ENCODE measurements at places on chromosomes 7 and 10.

DNA sequence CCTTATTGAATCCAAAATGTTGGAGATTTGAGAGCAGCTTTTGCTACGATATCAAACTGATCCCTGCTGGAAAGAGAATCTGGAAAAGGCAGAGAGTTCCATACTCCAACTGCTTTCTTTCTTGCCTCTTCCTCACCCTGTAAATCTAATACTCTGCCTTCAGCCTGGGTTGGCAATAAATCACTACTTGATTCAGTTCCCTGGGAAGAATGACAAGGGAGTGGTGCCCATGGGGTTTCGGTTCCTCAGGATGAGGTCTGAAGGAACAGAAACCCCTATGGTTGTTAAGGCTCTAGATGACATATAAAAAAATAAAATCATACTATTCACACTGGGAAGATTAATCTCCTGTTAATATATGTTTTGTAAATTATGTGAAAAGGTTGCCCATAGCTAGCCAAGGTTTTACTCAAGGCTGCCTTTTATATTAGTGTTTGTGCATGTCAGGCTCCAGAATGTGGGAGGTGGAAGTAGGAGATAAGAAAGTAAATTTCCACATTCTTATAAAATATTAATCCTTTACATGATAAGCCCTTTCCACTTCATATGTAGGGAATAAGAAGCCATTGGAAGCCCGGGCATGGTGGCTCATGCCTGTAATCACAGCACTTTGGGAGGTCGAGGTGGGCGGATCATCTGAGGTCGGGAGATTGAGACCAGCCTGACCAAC lies 106.2 kb upstream of the CACNA2D1 start:
- no peak for DNase-seq

DNA sequence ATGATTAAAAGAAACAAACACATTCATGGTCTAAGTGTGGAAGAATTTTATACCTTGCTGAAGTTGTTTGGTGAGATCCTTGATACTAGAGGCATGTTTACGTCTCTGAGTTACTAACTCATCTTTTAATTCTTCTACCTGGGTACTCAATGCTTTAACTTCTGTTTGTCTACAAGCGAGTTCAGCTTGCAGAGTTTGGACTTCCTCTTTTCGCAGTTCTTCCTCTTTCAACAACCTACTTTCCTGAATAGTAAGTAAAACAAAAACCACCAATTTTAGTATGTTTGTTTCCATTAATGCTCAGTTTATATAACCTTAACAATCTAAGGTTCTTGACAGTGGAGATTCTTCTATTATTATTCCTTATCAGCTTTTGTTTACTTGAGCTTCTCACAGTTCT lies 42.9 kb downstream of the CCDC186 start:
- no peak for DNase-seq

- no peak for DNase-seq
Measured at GRCh38 chr7:56003749-56004148, 39.4 kb downstream of the NIPSNAP2 start.

DNA sequence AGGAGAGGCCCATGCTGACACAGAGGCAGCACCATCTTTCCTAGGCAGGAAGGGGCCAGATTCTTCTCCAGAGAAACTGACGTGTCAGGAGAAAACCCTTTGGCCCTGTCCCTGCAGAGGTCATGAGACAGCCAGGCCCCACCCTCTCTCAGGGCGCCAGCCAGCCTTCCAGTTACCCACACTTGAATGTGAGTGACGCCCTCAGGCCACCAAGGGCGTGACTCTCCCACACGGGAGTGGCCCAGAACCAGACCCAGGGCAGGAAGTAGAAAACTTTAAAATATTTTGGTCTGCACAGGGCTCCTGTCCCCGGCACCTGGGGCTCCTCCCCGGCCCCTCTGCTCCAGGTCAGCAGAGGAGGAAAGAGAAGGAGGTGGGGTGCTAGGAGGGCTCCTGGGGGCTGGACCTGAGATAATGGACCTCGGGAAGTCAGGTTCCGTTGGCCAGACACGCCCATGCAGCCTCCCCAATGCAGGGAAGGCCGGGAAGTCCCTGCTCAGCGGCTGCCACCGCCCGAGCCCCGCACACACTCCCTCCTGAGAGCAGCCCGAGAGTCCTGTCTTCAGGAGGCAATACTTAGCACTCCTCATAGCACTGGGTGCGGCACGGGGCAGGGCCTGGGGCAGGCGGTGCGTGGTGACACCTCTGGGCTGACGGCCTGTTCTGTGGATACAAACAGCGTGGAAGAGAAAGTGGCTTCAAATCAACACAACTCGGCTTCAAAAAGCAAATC lies 67.0 kb upstream of the CFAP46 start:
- no peak for DNase-seq

GRCh38 chr10:78467496-78468106 lies 433.9 kb downstream of the RPS24 start:
- no peak for DNase-seq

DNA sequence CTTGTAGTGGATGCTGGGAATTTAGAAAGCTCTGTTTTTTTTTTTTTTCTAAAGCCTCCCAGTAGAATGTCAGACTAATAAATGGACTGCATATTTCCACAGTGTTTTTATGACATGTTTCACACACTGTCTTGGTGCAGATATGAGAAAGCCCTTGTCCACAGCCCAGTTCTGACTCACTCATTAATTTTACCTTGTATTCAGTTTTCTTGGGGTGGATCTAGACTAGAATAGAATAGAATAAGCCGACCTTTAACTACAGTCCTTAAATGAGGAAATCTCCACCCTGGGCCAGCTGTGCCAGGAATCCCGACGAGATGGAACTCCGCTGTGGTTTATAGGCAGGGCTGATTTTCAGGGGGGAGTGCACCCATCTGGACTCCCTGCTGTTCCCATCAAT lies 274.7 kb downstream of the NRG3 start:
- no peak for DNase-seq

- no peak for DNase-seq
Measured at GRCh38 chr10:78045237-78045636, 11.6 kb downstream of the RPS24 start.

GRCh38 chr10:93064874-93065660 lies 4.5 kb downstream of the CYP26C1 start:
- DNase-seq: no peak

- DNase-seq: no peak
Measured at GRCh38 chr10:92011560-92012214, 88.1 kb downstream of the BTAF1 start.

DNA sequence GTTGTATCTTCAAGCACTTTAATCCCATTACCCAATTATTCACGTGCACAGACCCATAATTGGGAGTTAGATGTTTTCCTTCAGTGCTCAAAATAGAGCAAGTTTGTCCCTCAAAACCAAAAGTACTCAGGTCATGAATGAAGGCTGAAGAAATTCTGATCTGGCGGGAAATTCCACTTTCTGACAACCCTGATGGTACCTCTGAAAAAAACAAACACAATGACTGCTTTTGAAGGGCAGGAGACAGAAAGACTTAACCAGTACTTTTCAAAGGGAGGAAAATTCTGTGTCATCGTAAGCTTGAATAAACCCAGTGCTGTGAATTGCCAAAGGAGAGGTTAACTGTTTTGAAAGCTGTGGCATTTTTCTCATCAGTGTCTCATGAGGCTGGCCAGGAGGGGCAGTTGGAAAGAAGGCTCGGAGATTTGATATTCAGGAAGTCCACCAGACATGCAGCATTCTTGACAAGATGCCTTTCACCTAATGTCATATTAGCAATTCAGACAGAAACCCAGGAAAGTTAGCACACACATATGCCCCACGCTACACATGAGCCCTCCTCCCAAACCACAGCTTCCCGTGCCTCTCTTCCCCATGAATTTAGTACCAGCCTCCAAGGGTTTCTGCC lies 347.0 kb downstream of the KCNMA1 start:
- no peak for DNase-seq

GRCh38 chr7:83413424-83413823 lies 235.5 kb downstream of the SEMA3E start:
- DNase-seq: no peak
